ENCODE measurements at places on chromosomes 12 and 14.
A peak's percentile ranks its signal among the peaks of the same experiment; 100 is the strongest.

GRCh38 chr12:50926415-50926814 lies 25.9 kb upstream of the HIGD1C start:
- no peak for DNase-seq

- no peak for DNase-seq
These were observed 3.0 kb downstream of the VSX2 start for GRCh38 chr14:74242021-74242779.

GRCh38 chr14:93303659-93304058 lies 29.2 kb downstream of the BTBD7 start:
- DNase-seq = no peak

DNA sequence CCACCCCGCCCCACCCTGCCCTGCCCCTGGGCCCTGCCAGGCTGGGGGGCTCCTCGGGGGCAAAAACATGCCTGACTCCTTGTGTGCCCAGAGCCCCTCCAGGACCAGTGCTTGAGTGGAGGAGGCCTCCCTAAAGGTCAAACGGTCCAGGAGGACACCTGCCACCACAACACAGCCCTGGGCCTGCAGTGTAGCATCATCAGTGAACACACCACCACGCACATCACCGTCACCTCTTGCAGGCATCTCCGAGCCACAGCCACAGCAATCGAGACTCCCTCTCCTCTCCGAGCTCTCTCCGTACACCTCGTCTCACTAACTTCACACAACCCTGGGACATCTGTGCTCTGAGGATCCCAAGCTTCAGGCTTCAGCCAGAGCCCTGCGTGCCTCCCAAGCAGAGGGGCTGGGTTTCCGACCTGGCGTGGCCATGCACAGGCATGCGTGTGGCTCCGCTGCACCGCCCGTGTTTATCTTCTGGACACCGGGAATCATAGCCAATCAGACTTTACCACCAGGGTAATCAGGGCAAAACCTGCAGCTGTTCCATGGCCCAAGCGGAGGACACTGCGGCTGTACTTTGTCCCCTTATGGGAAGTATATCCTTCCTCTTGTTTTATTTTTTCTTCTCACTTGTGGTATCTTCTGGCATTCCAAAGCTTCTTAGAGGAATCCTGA lies 6.2 kb upstream of the DIO3 start:
- DNase-seq = no peak

DNA sequence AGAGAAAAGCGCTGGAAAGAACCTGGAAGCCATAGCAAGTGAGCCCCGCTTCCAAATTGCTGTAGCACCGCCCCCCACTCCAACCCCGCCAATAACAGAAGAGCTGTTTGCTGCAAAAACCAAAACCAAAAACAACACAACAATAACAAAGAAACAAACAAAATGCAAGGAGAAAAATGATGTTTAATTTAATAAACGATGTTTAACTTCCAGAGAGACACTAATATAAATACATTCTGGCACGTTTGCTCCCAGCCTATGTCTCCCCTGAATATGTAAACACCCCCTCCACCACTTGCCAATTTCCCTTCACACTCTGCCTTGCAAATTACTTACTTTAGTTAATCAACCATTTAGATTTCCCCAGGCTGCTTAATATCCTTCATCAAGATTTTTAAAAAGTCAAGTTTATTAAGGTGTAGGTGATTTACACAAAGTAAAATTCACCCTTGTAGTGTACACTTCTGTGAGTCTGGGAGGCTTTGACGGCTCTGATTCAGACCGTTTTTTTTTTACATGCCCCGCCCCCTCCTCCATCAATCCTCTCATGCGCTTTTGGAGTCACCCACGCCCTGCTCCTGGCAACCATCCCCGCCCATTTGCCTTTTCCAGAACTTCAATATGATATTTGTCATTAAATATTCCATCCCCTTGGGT lies 482 bp upstream of the IFI27L2 start:
- DNase-seq = peak; percentile 32

DNA sequence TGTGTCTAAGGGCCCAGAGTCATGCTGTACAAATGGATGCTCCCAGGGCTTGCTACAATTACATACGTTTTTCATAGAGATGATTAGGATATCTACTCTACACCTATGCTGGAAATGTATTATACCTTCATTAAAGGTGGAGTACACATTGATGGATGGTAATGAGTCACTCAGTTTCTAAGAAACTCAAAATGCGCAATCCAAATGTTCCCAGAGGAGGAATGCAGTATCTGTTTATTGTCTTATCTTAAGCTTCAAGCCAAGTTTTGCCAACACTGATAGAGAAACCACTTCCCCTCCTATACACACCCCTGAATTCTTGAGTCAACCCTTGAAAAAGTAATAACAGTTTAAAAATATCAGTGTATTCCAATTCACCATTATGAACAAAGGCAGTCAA lies 266.6 kb upstream of the FAR2 start:
- DNase-seq = no peak

DNA sequence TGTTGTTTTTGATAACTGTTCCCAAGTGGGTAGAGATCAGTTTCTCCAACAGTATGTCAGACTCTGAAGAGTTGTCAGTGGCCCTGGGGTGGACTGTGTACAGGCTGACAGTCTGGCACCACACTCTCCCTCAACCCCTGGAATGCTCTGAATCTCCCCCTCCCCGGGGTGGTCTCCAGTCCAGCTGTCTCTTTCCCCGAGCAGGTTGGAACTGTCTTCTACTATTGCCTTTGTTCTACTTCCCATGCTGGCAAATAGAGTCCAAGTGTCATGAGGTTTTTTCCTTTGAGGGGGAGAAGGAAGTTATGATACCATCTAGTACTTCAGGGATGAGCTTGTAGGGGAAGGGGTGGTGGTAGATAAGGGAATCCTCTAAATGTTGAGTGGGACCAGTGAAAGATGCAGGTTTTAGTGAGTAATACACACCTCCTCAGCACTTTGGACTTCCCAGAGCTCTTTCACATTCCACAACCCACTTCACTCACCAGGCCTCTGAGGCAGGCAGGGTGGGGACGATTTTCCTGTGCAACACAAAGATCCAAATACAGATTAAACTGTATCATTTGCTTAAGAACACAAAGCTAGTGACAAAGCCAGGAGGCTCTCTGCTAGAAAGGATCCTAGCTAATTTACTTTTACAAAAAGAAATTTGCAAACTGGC lies 170.7 kb upstream of the GZMB start:
- no peak for DNase-seq

DNA sequence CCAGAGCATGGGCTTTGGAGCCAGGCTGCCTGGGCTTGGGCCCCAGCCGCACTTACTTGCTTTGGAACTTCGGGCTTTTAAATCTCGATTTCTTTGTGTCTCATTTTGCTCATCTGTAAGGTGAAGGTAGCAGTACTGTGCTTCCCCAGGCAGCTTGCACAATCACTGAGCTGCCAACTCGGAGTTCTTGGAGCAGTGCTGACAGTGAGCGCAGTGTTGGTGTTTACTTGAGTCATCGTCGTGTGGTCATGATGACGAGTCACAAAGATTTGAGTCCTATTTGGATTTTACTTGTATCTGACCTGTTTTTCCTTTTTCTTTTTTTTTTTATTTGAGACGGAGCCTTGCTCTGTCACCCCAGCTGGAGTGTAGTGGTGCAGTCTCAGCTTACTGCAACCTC lies 31.3 kb upstream of the ATF1 start:
- no peak for DNase-seq

- DNase-seq = no peak
These were observed 70.4 kb downstream of the KITLG start for GRCh38 chr12:88509851-88510250.

DNA sequence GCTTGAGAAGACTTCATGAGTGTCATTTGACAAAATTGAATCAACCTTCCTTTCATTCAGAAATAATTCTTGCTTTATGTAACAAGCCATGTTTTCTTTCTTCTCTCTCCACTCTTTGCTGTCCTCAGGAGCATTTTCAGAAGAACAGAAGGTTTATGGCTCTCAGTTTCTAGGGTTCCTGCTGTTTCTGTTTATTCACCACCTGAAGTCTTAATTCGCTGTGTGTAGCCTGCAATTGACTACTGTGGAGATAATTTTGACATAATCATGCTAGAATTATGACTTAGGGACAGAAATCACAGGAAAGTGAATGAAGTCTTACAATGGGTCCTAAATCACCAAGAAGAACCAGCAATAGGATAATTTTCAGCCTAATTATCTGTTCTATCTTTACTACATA lies 7.2 kb upstream of the PLEKHG7 start:
- no peak for DNase-seq

GRCh38 chr12:56931474-56931978 lies 2.7 kb downstream of the SDR9C7 start:
- DNase-seq = no peak

DNA sequence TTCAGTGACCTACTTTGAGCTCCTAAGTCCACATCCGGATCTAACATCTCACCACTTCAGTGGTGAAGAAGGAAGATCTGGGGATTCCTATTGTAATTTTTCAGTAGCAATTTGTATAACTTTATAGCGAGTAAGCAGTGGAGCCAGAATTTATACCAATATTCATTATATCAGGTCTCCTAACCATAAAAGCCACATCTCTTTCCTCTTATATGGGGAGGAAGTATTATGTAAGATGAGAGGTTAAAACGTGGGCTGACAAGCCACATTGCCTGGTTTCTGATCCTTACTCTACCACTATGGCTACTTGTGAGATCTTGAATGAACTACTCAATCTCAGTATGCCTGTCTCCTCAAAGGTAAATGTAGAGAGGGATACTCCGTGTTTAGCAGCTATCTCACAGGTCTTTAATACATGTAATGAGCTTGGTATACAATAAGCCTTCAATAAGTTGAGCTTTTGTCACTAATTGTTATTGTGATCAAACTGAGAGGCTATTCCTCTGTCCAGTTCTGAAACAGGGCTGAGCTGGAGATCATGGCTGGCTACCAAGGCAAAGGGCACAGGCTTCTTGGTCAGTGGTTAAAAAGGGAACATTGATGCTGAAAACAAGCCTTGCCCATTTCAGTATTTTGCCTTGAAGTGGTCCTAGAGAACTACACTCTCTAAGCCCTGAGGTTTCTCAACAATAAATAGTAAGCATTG lies 3.3 kb upstream of the TMEM117 start:
- DNase-seq = no peak

GRCh38 chr14:57823015-57823660 lies 42.8 kb downstream of the SLC35F4 start:
- DNase-seq = no peak

GRCh38 chr12:74334780-74335179 lies 202.9 kb upstream of the ATXN7L3B start:
- no peak for DNase-seq

DNA sequence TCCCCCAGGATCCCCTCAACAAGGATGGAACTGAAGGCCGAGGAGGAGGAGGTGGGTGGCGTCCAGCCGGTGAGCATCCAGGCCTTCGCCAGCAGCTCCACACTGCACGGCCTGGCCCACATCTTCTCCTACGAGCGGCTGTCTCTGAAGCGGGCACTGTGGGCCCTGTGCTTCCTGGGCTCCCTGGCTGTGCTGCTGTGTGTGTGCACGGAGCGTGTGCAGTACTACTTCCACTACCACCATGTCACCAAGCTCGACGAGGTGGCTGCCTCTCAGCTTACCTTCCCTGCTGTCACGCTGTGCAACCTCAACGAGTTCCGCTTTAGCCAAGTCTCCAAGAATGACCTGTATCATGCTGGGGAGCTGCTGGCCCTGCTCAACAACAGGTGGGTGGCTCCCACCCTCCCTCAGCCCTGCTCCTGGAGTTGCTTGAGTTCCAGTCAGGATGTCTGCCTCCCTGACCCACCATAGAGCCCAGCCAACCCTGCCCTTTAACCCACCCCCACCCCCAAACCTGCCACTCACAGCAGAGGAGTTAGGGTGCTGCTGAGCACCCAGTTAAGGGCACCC lies 1.4 kb downstream of the ASIC1 start:
- no peak for DNase-seq

- no peak for DNase-seq
These were observed 60.9 kb upstream of the DUSP6 start for GRCh38 chr12:89413234-89413633.

- DNase-seq = no peak
These were observed 29.5 kb upstream of the CISTR start for GRCh38 chr12:53781228-53781801.

GRCh38 chr14:91841065-91841464 lies 26.3 kb downstream of the TC2N start:
- DNase-seq = no peak

DNA sequence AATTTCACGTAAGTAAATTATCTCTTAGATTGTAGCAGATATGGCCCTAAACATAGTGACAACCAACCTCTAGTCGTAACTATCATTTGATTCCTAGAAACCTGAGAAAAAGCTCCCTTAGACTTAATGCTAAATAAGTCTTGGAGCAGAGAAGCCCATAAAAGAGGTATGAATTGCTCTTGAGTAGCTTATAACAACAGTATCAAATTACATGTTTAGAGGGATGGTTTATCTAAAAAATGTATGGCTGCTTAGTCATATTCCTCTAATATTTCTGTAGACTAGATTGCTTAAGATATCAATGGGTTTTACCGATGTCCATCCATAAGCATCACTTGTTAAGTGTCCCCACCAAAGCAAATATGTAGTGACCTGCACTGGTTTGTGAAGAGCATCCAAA lies 259.7 kb downstream of the NELL2 start:
- DNase-seq = no peak

- no peak for DNase-seq
These were observed 34.6 kb downstream of the HECTD4 start for GRCh38 chr12:112347581-112347982.

DNA sequence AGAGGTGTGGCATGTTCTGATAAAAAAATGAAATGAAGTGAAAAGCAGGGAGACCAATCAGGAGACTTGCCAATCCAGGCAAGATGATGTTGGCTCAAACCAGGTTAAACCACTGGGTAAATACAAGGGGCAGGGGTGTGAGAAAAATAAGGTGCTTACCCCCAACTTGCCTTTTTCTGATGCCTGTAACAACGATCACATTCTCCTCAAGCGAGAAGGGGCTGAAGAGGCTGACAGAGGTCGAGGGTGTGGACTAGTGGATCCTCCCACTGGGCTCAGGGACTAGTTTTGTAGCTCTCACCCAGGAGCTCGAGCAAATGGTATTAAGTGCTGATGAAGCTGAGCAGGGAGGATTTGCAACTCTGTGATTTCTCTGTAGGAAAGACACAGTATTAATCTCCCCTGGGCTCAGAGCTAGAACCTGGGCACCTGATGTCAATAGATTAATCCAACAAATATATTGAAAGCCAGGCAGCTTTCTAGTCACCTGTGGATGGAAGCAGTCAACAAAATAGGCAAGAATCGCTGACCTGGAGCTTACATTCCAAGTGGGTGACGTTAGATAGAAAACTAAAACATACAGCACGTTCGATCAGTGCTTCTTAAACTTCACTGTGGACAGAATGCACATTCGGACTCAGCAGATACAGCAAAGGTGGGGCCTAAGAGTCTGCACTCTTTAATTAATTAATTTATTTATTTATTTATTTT lies 15.2 kb upstream of the EAPP start:
- DNase-seq = no peak

DNA sequence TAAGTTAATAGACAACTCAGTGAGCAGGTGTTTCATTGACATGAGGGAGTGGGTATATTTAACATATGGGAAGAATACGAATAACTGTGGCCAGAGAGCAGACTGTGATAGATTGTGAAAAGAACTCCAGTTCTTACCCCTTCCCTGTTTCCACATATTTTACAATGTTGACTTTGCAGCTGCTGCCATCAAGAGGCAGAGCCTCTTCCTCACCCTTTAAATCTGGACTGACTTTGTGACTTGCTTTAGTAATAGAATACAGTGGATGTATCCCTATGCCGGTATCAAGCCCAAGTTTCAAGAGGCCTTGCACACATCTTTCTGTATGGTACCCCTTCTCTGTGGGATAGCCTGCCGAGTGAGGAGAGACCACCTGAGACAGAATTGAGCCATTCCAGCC lies 356.7 kb downstream of the ETNK1 start:
- no peak for DNase-seq

Measured in left lung (tissue), 14 donors.